ENCODE measurements at places on chromosomes 2 and 18.
A peak's percentile ranks its signal among the peaks of the same experiment; 100 is the strongest.

- no peak for DNase-seq
Measured at GRCh38 chr2:204363513-204363912, 181.8 kb upstream of the PARD3B start.

DNA sequence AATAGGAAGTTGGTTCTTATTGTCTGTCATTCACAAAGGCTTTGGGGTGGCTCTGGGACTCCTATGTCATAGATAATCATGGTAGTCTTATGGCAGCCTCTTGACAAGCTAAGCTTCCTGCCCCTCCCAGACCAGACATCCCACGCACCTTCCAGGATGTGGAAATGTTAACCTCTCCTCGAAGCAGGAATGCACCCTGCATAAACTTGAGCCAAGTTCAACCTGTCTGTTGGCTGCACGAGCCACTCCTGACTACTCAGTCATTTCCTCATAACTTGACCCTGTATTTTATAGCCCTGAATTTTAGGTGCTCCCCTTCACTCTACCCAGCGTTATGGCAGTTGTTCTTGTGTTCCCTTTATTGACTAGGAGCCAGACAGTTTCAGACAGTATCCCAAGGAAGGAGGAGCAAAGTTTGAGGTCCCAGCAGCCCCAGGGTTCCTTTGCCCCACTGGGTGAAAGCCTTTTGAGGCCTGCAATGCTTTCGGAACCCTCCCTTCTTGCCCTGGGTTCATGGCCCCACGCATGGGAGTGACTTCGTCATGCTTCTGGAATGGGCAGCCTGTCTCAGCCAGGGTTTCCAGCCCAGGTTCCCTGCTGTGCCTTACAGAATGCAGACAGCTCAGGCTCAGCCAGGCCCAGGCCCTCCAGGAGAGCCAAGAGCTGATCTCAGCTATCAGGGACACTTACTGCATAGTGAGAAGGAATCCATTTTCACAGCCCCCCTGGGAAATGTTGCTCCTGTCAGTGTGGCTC is 15.6 kb upstream of the INO80C start:
- no peak for DNase-seq

- peak; percentile 44 for DNase-seq
Measured at GRCh38 chr18:39702888-39703287, 2137.3 kb upstream of the CELF4 start.

- no peak for DNase-seq
Measured at GRCh38 chr2:941871-942270, 8.8 kb upstream of the SNTG2 start.

DNA sequence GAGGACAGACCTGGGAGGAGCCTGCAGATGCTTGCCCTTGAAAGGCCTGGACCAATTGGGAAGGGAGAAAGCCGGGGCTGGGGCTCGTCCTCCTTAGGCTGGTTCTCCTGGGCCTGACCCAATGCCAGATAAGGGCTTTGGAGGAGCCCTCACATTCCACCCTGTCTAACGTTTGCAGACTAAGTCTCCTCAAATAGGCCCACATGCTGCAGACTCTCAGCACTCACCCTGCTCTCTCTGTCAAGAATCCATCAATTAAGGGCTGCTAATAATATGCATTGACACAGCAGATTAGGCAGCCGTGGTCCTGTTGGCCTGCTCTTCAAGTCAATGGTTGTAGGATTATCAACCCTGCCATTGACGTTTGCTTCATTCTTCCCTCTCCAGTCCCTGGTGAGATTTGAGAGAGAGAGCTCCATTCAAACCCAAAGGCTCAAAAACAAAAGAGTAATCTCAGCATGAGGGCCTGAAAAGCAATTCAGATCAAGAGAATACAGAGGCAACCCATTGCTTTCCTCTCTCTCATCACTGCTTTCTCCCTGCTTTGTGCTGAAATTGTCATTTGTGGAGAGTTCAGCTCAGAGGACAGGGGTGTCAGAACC is 167.6 kb downstream of the INSIG2 start:
- no peak for DNase-seq

DNA sequence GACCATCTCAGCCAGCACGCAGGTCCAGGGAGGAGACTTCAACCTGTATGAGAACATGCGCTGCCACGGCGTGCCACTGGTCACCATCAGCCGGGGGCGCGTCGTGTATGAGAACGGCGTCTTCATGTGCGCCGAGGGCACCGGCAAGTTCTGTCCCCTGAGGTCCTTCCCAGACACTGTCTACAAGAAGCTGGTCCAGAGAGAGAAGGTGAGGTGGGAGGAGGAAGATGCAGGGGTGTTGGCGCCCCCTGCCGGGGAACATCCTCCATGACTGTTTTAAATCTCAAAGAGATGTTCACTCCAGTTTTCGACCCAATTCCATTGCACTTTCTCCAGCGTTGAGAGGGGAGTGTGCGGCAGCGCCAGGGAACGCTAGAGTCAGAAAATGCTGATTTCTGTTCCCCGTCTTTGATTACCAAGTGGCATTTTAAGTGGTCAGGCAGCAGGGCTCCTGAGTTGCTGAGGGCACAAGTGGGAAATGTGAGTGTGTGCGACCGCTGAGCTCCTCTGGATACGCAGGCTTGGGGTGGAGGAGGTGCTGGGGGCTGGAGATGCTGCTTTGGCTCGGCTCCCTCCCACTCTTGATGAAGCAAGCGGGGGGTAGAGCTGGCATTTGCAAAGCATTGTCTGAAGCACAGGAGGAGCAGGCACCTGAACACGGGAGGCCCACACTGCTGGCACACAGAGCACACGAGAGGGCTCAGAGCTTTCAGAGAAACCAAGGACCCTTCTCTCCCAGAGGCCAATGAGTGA is 27.7 kb upstream of the MAPRE3 start:
- peak; percentile 85 for DNase-seq

- DNase-seq = peak; percentile 86
Measured at GRCh38 chr2:230225486-230225885, at the start of gene SP140. Gene SP140, plus strand, starts transcription at chr2:230225736. Its CDS starts 109 bp downstream, at chr2:230225845.

DNA sequence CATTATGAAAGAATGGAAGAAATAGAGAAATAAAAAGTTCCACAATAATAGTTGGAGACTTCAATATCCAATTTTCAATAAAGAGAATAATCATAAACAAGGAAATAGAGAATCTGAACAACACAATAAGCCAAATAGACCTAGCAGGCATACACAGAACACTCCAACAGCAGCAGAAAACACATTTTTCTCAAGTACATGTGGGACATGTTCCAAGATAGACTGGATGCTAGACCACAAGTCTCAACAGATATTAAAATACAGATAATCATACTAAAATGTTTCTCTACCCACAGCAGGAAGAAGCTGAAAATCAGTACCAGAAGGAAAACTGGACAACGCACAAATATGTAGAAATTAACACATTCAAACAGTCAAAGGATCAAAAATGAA is 113.9 kb downstream of the USP34 start:
- no peak for DNase-seq
